ENCODE measurements at places on chromosomes 2 and 18. TPM values are rescaled to one million over a fixed set of nuclear protein-coding genes. Genes with fewer than 3 reads are reported as not detected.
A peak's percentile ranks its signal among the peaks of the same experiment; 100 is the strongest.

DNA sequence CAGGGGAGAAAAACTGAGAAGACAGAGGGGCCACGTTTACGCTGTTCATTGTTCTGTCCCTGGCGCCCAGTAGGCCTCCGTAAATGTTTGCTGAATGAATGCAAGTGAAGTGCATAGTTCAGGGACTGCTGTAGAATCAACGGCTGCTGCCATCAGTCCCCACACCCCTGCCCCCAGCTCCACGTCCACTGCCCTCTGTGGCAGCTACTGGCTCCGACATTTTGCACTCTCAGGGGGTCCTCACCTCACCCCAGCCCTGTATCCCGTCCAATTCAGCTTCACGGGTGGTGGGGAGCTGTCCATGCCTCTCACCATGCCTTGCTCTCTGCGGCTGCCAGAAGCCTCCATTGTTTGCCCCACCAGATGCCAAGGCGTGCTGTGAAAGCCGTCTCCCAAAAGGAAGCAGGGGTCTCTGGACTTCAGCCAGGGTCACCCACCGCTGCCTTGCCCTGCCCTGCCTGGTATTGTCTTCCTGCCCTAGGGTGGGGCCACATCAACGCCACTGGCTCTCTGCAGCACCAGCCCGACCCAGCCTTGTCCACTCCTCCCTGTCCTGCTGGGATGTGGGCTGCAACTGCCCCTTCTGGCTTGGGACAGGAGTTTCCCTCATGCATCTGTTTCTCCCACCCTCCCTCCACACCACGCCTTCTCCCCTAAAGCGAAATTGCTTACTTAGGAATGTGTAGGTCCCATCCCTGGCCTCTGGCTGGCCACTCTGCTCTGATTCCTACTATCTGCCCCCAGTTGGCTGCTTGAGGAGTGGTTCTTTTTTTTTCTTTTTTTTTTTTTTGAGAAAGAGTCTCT, 86.0 kb downstream of the RHOB start:
- no peak overlapping the region for H3K27ac ChIP-seq
- no peaks in the 10 kb centered on the region for H3K36me3 ChIP-seq
- no peaks in the 10 kb centered on the region for H3K4me1 ChIP-seq
- H3K4me3 ChIP-seq = no peak overlapping the region

DNA sequence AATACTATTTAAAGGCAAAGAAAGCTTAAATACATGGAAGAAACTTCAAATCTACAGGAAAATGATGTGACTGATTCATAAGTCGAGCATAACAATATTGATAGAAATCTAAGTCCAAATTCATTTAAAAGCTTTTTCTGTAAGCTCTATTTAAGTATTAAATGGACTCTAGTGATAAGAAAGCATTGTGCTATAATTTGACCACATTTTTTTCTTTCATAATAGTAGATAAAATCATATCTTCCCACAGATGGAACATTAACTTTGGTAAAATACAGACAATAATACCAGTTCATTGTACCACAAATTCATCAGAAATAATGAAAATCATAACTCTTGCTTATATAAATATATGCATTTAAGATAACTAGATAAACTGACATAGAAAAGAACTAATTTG, 366.5 kb downstream of the GALNT13 start:
- no peak overlapping the region for H3K4me3 ChIP-seq
- DNase-seq = peak; percentile 14
- H3K27ac ChIP-seq = peak overlapping the region; percentile 75
- no peaks in the 10 kb centered on the region for H3K27me3 ChIP-seq
- H3K36me3 ChIP-seq = no peaks in the 10 kb centered on the region

DNA sequence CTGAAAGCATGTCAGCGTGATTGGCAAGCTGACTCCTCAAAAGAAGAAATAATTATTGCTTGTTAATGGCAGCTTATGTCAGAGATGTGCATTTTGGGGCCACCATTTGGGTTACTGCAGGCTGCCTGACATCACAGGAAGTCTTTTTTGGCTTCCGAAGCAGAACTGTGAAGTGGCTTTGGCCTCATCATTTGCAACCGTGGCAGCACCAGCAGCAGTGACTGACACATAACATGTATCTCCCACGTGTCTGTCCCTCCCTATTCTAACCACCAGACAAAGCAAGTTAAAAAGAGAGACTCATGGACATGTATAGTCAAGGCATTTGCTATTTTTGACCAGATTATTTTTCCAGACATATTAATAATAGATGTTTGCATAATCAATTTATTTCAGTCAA, 488.7 kb upstream of the ACVR2A start:
- H3K27ac ChIP-seq = no peak overlapping the region
- H3K36me3 ChIP-seq = no peaks in the 10 kb centered on the region
- H3K4me1 ChIP-seq = no peaks in the 10 kb centered on the region
- no peak for DNase-seq
- H3K4me3 ChIP-seq = no peak overlapping the region

DNA sequence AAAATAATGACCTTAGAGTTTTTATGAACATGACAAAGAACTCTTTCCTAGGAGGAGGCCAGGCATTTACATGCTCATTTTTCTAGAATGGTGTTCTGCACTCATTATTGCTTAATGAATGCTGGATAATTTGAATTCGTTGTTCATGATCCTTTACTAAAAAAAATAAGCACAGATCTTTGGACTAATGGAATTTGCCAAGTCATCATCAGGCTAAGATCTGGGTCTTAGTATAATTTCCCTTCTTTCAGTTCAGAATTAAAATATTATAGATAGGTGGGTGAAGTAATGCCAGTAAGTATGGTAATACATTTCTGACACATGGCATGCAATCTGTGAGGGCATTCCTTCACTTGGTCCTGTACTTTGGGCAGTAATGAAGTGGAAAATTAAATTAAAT, 143.8 kb upstream of the AQP4 start:
- DNase-seq = no peak
- H3K27me3 ChIP-seq = no peaks in the 10 kb centered on the region

DNA sequence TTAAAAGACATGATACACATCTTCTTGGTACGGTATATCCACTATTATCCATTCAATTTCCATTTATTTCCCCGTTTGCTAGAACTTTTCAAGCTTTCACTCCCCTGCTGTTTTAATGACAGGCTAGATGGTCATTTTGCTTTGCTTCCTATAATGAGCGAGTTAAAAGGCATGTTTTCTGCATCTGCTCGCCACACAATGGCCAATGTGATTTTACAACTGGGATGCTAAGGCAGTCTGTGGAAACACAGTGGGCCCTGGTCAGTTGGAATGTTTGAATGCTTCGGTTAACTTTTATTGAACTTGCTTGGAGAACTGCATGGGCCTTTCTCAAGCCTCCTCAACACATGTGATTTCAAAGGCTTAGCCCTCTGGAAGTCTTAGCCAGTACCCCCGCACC, 48.4 kb upstream of the TNP1 start:
- H3K36me3 ChIP-seq = no peaks in the 10 kb centered on the region
- H3K4me3 ChIP-seq = no peak overlapping the region
- H3K27me3 ChIP-seq = no peaks in the 10 kb centered on the region
- no peak overlapping the region for H3K27ac ChIP-seq

DNA sequence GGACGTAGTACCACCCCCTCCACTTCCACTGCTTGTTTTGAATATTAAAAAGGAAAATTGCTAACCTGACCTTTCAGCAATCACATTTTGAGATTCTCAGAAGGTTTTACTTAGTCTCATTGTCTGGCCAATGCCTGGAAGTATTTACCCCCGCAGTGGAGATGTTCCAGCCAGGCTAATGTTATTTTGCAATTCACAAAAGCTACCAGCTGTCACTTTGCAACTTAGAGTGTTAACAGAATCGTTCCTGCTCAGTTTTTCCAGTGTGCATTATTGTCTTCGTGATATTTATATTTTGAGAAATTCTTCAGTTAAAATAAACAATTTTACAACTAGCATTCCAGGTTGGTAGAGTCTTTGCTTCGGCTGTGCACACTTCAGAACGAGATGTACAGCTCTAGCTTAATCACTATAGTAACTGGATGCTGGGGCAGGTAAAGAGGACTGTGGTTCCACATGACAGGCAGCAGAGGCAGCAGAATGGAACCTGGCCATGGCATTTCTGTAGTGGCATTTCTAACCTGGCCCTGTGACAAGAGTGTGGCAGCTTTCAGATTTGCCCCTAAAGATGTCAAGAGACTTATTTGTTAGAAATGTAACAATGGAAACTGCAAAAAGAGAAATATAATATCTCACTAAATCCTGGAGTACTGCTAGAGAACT, 85.1 kb downstream of the DTNA start:
- no peak overlapping the region for H3K27ac ChIP-seq
- no peaks in the 10 kb centered on the region for H3K36me3 ChIP-seq
- no peak for DNase-seq
- no peaks in the 10 kb centered on the region for H3K4me1 ChIP-seq

DNA sequence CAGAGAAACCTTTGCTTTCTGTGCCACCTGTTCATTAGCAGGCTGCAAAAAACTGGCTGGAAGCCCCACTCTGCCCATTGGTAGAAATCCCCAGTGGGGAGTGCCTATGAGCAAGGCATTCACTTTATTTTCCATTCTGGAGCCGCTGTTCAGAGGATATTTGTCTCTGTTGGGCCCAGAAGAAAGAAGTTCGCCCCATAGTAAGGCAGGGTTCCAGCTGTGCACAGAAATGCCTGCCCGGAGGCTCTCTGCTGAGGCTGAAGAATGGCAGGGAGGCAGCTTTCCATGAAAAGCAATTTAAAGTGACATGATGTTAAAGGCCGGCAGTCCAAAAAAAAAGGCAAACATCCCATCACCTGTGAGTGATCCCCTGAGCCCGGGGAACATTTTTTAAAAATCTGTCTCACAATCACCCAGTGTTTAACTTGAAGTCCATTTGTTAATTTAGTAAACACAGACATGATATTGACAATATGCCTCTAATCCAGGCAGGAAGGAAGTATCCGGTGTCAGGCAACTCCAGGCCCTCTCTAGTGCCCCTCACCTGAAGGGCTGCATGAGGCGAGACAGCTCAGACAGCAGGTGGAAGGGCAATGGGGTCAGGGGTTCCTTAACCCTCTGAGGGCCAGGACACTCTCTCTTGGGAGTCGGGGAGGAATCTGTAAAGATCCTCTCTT, 265.1 kb upstream of the SIX2 start:
- H3K4me1 ChIP-seq = peaks cover 40% of the 10 kb centered on the region
- no peaks in the 10 kb centered on the region for H3K27me3 ChIP-seq

RAB6C gene
- polyA plus RNA-seq = 0.02 TPM

SERPINB12 gene
- not detected for polyA plus RNA-seq

UGT1A8 gene
- not detected for polyA plus RNA-seq

CLASP1 gene
- 4.9 TPM for polyA plus RNA-seq

ANKRD30BL gene
- not detected for polyA plus RNA-seq

SLC19A3 gene
- 0.02 TPM for polyA plus RNA-seq

DNMT3A gene
- 5.5 TPM for polyA plus RNA-seq
